Activated naive CD4-positive, alpha-beta T cell treated with anti-CD3 and anti-CD28 coated beads, Interleukin-2, amount 10 ng/mL, durations not matched to agents 7 days and 5 days (primary cell): ENCODE measurements at places on chromosomes 3 and 15.

- no peaks in the 10 kb centered on the region for H3K27me3 ChIP-seq
- H3K4me1 ChIP-seq: peaks cover 19% of the 10 kb centered on the region
- H3K36me3 ChIP-seq: peaks cover 18% of the 10 kb centered on the region
- H3K4me3 ChIP-seq: no peak overlapping the region
These were observed 52.4 kb downstream of the IL1RAP start for GRCh38 chr3:190566043-190566933.

GRCh38 chr3:47841786-47842349 lies 38.9 kb downstream of the DHX30 start:
- DNase-seq: no peak
- H3K27me3 ChIP-seq: no peaks in the 10 kb centered on the region
- H3K4me1 ChIP-seq: no peaks in the 10 kb centered on the region
- no peak overlapping the region for H3K27ac ChIP-seq
- H3K4me3 ChIP-seq: no peak overlapping the region

GRCh38 chr15:28106294-28107110 lies 7.4 kb upstream of the OCA2 start:
- H3K27ac ChIP-seq: no peak overlapping the region
- peaks cover 63% of the 10 kb centered on the region for H3K27me3 ChIP-seq
- peaks cover 16% of the 10 kb centered on the region for H3K4me1 ChIP-seq
- peak overlapping the region; percentile 44 for H3K4me3 ChIP-seq
- peak; percentile 50 for DNase-seq
- peaks cover 4% of the 10 kb centered on the region for H3K36me3 ChIP-seq

DNA sequence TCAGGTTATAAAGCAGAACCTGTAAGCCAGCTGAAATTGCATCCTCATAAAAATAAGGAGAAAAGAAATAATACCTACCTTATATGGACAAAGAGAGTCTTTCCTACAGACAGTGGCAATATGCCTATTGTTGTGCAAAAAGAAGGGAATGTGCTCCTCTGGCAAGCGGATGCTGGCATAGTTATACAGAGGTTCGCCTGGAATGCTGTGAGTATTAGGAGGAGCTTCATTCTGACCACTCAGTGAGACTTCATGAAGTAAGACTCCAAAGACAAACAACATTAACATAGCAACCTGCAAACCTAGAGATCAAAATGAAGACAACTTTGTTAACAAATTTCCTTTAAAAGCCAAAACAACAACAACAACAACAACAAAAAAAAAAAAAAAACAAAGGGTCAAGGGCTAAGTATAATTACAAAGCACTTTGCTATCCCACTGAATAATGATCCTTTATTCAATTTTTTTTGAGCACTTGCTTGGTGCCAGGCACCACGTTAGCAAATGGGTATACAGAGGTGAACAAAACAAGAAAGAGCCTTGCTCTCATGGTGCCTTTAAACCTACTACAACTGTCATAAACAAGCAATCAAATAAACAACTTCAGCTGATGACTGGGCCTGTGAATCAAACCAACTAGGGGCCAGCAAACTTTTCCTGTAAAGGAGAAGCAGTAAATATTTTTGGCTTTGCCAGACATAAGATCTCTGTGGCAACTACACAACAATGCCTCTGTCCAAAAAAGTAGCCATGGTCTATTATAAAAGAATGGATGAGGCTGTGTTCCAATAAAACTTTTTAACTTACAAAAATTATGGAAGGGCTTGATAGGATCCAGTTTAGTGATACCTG lies 3.7 kb downstream of the EOGT start:
- H3K27me3 ChIP-seq: no peaks in the 10 kb centered on the region
- no peak overlapping the region for H3K4me3 ChIP-seq
- H3K4me1 ChIP-seq: peaks cover 21% of the 10 kb centered on the region
- no peak overlapping the region for H3K27ac ChIP-seq
- H3K36me3 ChIP-seq: peaks cover 23% of the 10 kb centered on the region

GRCh38 chr15:31086344-31086743 lies 15.2 kb downstream of the TRPM1 start:
- H3K27me3 ChIP-seq: peaks cover 38% of the 10 kb centered on the region
- no peak overlapping the region for H3K4me3 ChIP-seq
- DNase-seq: no peak
- H3K4me1 ChIP-seq: peaks cover 11% of the 10 kb centered on the region
- no peak overlapping the region for H3K27ac ChIP-seq
- no peaks in the 10 kb centered on the region for H3K36me3 ChIP-seq

- peaks cover 6% of the 10 kb centered on the region for H3K4me1 ChIP-seq
- H3K27ac ChIP-seq: no peak overlapping the region
- no peak for DNase-seq
- no peak overlapping the region for H3K4me3 ChIP-seq
- peaks cover under 1% of the 10 kb centered on the region for H3K27me3 ChIP-seq
These were observed 2.4 kb upstream of the GPR87 start for GRCh38 chr3:151318991-151319390.

DNA sequence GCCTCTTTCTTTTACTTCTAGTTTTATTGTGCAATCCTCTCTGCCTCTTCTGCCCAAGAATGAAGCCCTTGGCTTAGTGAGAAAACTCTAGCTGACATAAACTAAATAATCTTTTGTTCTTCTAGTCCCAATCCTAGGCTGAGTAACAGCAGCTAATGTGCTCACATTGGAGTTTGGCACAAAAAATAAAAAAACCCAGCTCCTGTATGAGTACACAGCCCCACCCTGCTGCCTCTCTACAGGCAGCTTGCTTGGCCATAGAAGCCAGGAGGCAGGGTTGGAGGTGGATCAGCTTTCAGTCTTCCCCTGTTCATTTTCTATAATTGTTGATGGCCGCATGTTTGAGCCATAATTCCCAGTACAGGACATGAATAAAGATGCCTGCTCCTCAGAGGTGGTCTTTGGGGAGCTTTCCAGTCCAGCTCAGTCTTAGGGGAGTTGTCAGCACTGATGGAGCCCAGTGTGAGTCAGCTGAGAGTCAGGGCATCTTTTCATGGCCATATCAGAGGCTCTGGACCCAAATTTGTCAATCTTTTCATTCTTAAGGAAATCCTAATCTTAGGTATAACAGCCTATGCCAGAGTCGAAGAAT lies 46.7 kb downstream of the RTP1 start:
- H3K4me1 ChIP-seq: peaks cover 16% of the 10 kb centered on the region
- H3K4me3 ChIP-seq: no peak overlapping the region
- H3K27me3 ChIP-seq: peaks cover 33% of the 10 kb centered on the region
- no peak for DNase-seq

DNA sequence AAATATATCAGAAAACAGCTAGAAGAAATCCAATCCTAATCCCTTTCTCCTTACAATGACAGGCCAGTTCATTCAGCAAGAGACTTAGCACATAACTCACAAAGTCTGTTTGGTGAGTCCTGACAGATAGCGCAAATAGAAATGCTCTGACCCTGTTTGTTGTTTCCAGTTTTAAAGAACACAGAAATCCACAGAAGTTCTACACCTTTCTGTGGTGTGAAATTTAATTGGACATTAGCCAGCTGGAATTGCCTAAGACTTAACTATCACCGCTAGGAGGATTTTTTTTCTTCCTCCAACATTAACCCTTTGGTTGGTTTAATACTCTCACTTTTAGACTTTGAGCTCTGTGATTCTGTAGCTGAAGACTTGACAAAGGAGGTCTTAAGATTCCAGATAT lies 30.8 kb downstream of the HDC start:
- H3K27ac ChIP-seq: no peak overlapping the region
- H3K4me3 ChIP-seq: no peak overlapping the region
- no peaks in the 10 kb centered on the region for H3K27me3 ChIP-seq
- peaks cover 3% of the 10 kb centered on the region for H3K4me1 ChIP-seq
- no peak for DNase-seq

DNA sequence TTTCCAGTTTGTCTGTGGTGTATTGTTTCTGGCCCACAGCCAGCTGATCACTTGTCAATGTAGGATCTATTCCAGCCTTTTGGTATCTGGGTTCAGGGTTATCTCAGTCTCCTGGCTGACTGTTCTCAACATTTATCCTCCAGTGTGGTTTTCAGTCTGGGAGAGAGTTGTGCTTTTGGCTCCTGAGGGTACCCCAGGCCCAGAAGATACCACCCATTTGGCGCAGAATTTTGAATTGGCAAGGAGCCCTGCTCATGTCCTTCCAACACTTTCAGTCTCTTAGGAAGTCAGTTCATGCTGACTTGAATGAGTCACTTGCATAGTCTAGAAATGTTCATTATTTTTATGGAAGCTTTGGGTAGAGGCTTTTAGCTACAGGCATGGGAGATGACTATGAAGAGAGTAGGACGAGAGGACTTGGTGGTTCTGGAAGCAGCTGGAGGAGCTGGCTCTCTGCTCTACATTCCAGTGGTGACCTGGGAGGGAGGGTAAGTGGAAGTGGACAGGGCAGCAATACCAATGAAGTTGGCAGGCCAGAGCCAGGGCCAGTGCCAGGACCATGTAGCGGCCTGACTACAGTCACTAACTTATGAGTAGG lies 7.2 kb downstream of the POLR2H start:
- peaks cover 26% of the 10 kb centered on the region for H3K4me1 ChIP-seq
- DNase-seq: no peak
- peaks cover 42% of the 10 kb centered on the region for H3K36me3 ChIP-seq

DNA sequence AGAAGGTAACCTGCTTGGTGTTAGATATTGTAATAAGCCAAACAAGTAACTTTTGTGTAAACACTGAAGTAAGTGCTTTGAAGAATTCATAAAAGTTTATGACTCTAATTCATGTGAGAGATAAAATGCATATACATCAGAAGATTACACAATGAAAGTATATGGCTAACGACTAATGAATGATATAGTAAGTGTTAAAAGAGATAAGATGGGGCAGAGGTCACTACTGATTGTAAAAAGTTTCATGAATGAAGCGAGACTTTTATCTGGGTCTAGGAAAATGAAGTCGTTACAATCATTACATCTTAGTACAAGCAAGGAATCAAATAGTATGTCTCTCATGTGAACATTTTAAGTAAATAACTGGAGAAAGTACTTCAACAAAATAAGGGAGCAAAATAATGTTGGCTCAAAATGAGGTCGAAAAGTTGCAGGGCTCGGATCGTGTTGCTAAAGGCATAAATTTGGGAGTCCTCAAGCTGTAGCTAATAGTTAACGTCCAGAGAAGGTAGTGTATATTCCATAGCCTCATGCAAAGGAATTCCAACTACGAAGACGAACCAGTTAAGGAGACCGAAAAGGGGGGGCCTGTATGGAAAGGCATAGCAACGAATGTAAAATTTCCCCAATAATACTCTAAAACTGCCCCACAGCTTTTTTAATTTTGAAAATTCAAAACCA lies 984 bp upstream of the DUT start:
- peak overlapping the region; percentile 99 for H3K27ac ChIP-seq
- peaks cover 44% of the 10 kb centered on the region for H3K4me1 ChIP-seq
- no peaks in the 10 kb centered on the region for H3K27me3 ChIP-seq
- no peak for DNase-seq

GRCh38 chr3:153249906-153250305 lies 87.9 kb downstream of the RAP2B start:
- no peak for DNase-seq
- no peaks in the 10 kb centered on the region for H3K36me3 ChIP-seq
- no peaks in the 10 kb centered on the region for H3K27me3 ChIP-seq
- H3K27ac ChIP-seq: no peak overlapping the region

DNA sequence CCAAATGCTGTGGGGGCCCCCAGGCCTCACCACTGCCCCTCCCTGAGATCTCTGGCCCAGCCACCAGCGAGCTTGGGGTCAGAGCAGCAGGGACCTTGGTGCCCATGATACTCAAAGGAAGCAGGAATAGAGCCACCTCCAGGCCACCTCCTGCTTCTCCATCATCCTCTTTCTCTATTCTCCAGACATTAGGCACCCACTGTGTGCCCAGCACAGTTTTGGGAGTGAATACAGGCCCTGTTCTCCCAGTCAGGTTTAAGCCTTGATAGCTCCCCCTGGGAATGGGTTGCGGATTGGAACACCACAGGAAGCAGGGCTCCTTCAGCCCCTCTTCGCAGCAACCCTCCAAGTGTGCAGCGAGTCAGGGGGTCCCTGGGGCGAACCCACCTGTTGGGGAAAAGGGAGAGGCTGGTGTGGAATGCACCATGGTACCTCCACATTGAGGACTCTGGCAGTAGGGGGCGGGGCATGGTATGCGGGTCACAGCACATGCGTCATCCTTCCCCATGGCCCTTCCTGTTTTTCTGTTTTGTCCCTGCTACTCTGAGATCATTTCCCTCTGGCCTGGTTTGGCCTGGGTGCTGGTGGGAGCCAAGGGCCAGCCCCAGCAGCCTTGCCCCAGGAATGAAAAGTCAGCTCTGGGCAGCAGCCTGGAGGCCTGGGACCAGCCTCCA lies 14.2 kb upstream of the SEMA3B start:
- peaks cover 52% of the 10 kb centered on the region for H3K36me3 ChIP-seq
- peak overlapping the region; percentile 19 for H3K27ac ChIP-seq
- H3K4me3 ChIP-seq: no peak overlapping the region
- no peaks in the 10 kb centered on the region for H3K27me3 ChIP-seq

GRCh38 chr15:96736384-96736783 lies 405.9 kb downstream of the NR2F2 start:
- no peak overlapping the region for H3K4me3 ChIP-seq
- no peak overlapping the region for H3K27ac ChIP-seq
- no peaks in the 10 kb centered on the region for H3K36me3 ChIP-seq
- no peak for DNase-seq
- no peaks in the 10 kb centered on the region for H3K27me3 ChIP-seq

DNA sequence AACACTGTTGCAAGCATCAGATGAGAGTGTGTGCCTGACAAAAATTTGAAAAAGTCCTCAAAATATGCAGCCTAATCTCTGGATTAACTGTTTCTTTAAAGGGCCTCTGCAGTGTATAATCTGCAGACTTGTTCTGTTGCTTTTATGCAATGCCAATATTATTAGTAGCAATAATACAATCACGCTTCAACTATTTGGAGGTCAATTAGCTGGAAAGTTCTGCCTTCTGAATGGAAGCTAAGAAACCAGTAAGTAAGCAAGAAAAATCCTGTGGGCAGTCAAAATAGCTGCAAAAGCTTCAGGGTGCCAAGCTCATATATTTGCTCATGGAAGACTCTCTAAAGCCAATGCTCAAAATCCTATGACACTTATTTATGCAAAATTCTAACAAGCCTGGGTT lies 153.2 kb upstream of the NR2F2 start:
- H3K36me3 ChIP-seq: no peaks in the 10 kb centered on the region
- H3K27me3 ChIP-seq: no peaks in the 10 kb centered on the region
- H3K27ac ChIP-seq: no peak overlapping the region
- H3K4me1 ChIP-seq: no peaks in the 10 kb centered on the region
- no peak for DNase-seq
- H3K4me3 ChIP-seq: no peak overlapping the region

GRCh38 chr3:67376416-67376815 lies 278.0 kb downstream of the SUCLG2 start:
- no peak overlapping the region for H3K27ac ChIP-seq
- H3K27me3 ChIP-seq: no peaks in the 10 kb centered on the region
- H3K4me3 ChIP-seq: no peak overlapping the region
- no peak for DNase-seq
- H3K4me1 ChIP-seq: peaks cover 5% of the 10 kb centered on the region

- peaks cover 44% of the 10 kb centered on the region for H3K36me3 ChIP-seq
- H3K4me1 ChIP-seq: peaks cover 9% of the 10 kb centered on the region
- H3K27me3 ChIP-seq: no peaks in the 10 kb centered on the region
- DNase-seq: no peak
- H3K4me3 ChIP-seq: no peak overlapping the region
These were observed 60.4 kb upstream of the LMOD3 start for GRCh38 chr3:69182588-69183316.

GRCh38 chr3:185702262-185703225 lies 116.4 kb downstream of the SENP2 start:
- peak overlapping the region; percentile 56 for H3K27ac ChIP-seq
- no peak for DNase-seq
- H3K4me1 ChIP-seq: peaks cover 2% of the 10 kb centered on the region
- no peak overlapping the region for H3K4me3 ChIP-seq
- H3K27me3 ChIP-seq: peaks cover 41% of the 10 kb centered on the region
- H3K36me3 ChIP-seq: no peaks in the 10 kb centered on the region

- no peaks in the 10 kb centered on the region for H3K4me1 ChIP-seq
- H3K27ac ChIP-seq: no peak overlapping the region
- H3K27me3 ChIP-seq: no peaks in the 10 kb centered on the region
- no peak for DNase-seq
- H3K4me3 ChIP-seq: no peak overlapping the region
These were observed 92.6 kb downstream of the ERC2 start for GRCh38 chr3:56375654-56376053.
